ENCODE measurements at places on chromosomes 13 and 19.

DNA sequence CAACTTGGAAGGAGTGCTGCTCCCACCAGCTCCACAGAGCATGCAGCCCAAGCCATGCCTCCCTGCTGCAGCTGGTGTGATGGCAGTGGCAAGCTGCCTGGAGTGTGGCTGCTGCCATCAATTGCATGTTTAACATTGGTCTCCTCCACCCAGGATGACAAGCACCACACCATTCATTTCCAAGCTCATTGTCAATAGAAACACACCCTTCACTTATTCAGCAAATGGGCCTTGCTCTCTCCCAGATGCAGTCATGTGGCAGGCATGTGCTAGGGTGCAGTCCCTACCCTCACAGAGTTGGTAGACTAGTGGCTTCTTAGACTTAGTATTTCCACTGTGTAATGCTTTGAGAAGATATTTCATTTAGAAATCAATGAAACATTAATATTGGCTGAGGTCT is 70.8 kb upstream of the FGF14 start:
- DNase-seq = no peak

DNA sequence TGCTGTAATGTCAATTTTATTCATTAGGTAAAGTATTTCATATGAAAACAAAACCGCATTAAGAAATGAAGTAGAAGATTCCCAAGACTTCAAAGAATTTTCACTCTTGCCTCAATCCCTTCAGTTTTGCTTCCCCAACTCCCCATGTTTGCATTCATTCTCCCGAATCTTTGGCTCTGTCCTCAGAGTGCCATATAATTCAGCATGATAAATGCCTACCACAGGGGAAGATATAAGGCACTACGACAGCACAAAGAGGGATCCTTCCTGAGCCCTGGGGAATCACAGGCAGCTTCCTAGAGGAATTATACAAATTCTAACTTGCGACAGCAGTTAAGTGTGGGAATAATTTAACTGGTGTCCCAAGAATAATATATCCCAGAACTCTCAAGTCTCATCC is 68.5 kb downstream of the TSC22D1 start:
- DNase-seq = no peak

- no peak for DNase-seq
These were observed 64.8 kb downstream of the PEPD start for GRCh38 chr19:33456845-33457220.

DNA sequence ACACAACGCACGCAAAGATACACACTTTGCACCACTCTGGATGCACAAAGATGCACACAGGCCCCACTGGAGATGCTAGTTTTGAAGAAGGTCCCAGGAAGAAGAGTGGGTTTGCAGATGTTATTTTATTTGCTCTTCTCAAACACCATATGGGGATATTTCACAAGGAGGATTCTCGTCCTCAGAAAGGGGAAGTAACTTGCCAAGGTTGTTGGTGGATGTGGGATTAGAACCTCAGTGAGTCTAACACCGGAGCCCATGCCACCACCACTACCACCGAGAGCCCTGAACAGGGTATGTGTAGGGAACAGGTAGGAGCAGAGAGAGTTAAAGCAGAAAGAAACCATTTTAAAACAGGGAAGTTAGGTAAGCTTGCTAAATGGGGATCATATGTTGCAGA is 9.6 kb upstream of the CEACAM6 start:
- no peak for DNase-seq

GRCh38 chr19:37506387-37507166 is at the start of gene ZNF793:
ZNF793 (plus strand) TSS chr19:37506939; CDS start chr19:37523440, 16,501 bp downstream.
- DNase-seq = peak; percentile 84

DNA sequence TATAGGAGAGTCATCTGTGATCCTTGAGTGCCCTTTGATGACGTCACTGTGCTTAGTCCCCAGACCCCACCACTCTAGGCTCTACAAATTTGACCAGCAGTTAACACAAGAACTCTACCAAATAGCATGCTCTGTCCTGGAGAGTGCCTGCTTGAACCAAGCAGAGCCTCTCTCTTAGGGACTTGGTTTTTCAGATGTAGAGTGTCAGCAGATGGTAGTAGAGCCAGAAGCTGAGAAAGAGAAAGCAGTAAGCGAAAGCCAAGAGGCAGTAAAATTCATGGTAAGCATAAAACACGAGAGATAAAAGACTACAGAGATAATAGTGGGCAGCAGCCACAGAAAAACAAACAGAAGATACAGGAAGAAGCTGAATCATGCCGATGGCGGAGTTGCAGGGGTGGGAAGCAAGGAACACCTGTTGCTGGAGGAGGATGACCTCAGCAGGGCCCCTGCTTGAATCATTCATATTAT is 193.3 kb downstream of the SLC7A1 start:
- DNase-seq = no peak

- no peak for DNase-seq
These were observed 97.5 kb downstream of the MAB21L1 start for GRCh38 chr13:35378939-35379338.

GRCh38 chr13:27496536-27497273 is 46.3 kb upstream of the MTIF3 start:
- no peak for DNase-seq

DNA sequence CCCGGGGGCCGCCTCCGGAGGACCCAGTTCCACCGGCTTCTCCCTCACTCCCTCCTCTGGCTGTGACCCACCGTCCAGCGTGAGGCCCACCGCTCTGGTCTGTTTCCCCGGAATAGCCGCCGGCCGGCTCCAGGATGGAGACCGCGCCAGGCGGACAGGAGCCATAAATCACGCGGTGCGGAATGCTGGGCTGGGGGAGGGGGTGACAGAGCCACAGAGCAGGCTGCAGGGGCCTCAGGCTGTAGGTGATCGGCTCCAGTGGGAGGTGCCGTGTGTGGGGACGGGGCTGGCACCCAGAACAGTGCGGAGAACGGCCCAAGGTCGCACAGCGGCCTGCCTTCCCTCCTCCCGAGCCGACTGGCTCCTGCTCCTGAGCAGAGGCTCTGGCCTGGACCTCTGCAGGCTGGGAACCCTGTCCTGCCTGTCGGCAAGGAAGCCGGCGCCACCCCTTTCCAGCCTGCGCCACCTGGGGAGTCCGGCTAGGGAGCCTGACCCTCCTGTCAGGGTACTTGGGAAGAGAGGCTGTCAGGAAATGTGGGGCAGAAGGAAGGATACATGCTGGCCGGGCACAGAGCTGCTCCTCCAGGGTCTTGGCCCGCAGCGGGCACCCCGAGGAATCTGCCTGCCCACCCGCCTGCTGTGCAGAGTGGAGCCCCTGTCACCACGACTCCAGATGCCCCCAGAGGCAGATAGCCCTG is 8.3 kb downstream of the PIAS4 start:
- no peak for DNase-seq

- no peak for DNase-seq
These were observed 91.3 kb downstream of the ZMYM2 start for GRCh38 chr13:20049558-20050473.

- DNase-seq = no peak
These were observed 134.2 kb downstream of the FRY start for GRCh38 chr13:32165796-32166195.

GRCh38 chr19:10078329-10078728 is 7.8 kb upstream of the SHFL start:
- DNase-seq = no peak

GRCh38 chr19:40933025-40933424 is 51.0 kb upstream of the CYP2A7 start:
- no peak for DNase-seq

DNA sequence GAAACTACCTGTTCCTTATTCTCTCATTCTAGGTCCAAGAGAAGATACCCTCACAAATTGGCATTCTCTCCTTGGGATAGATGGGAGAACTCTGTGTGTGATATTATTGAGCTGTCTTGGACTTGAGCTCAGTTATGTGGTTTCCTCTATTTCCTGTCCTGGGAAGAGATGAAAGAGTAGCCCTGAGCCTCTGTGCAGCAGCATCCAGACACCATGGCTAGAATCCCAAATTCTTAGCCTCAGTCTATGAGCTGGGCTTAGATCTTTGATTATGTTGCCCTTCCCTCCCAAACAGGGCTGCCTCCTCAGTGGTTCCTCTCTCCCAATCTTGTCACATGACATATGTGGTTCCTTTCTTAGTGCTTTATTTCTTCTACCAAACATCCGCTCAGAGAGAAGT is 290.7 kb downstream of the SPRY2 start:
- no peak for DNase-seq

DNA sequence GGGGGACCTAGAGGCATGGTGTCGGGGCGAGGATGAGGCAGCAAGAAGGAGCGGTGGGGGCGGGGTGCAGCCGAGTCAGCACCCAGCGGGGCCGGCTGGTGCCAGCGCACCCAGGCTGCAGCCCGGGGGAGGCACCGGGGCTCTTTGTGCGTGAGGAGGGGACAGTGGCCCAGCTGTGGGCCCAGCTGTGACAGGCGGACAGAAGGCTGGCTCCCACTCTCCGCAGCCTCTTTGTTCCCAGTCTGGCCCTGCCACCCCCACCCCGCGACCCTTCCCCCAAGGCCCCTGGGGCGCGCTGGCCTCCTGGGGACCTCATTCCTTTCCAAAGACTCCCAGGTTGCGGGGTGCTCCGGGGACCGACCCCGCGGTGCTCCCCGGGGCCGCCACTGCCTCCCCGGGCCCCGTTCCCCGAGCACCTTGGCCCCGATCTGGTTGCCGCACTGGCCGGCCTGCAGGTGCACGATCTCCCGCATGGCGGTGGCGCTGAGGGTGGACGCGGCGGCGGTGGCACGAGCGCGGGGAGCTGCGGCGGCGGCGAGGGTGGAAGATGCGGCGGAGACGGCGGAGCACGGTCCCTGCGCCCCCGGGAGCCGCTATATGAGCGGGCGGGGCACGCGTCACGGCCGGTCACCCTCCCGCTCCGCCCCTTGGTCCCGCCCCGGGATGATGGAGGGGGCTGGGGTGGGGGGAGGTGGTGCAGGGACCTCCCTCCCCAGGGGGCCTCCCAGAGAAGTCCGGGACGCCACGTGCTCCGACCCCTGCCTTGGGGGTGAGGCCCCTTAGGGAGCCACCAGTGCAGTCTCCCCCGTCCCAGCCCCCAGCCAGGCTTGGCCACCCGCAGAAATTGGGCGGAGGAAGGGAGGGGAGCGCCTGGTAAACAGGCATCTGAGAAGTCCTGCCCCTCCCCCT is at the start of gene TUBB4A:
Gene TUBB4A, minus strand, starts transcription at position 570 of the 909 bp plus-strand sequence. Its CDS starts 97 bp downstream, at position 473.
- peak; percentile 89 for DNase-seq

DNA sequence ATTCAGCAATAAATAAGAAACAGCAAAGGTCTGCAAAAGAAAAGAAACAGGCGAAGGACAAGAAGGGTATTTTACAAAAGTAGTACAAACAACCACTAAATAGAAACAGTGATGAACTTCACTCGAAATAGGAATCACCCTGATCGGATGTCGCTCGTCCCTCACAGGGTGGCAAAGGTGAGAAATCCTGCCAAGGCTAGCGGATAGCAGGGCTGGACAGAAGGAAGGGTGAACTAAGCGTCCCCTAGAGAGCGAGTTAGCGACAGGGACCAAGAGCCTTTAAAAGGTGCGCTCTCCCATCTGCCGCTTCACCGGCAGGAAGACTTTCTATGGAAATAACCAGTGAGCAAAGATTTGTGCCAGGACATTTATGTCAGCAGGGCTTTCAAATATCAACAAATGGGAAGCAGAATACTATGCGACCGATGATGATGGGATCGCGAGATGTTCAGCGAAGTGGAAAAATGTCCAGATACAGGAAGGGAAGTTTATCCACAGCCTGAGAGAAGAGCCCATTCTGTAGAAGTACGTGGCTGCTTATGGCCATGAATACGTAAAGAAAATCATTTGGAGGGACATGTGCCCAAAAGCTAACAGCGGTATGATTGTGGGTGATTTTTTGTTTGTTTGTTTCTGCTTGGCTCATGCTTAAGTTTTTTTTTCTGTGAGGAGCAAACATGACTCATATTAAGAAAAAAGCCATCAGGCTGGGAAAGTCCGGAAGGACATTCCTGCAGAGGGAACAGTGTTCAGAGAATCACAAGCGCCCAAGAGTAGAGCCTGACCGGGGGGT is 18.9 kb downstream of the ELAVL1 start:
- no peak for DNase-seq

DNA sequence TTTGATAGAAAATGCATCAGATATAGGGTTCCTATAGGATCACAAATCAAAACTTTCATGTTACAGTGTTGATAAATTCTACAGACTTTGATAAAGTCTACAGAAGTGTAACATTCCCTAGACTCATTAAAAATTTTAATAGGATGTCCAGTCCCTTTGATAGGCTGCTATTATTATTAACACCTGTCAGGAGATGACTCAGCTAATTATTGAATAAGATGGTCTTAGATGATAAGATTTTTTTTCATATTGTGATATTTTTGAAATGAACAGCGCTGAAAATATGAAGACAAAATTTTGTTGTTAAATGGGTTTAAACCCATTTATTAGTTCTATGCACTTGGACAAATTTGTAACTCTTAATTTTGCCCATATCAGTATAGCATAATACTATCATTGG is 356.8 kb upstream of the SLITRK1 start:
- no peak for DNase-seq

GRCh38 chr19:19305696-19306095 is 14.6 kb downstream of the SUGP1 start:
- DNase-seq = no peak

- DNase-seq = peak; percentile 25
These were observed 18.1 kb downstream of the DHRS12 start for GRCh38 chr13:51785712-51786424.

DNA sequence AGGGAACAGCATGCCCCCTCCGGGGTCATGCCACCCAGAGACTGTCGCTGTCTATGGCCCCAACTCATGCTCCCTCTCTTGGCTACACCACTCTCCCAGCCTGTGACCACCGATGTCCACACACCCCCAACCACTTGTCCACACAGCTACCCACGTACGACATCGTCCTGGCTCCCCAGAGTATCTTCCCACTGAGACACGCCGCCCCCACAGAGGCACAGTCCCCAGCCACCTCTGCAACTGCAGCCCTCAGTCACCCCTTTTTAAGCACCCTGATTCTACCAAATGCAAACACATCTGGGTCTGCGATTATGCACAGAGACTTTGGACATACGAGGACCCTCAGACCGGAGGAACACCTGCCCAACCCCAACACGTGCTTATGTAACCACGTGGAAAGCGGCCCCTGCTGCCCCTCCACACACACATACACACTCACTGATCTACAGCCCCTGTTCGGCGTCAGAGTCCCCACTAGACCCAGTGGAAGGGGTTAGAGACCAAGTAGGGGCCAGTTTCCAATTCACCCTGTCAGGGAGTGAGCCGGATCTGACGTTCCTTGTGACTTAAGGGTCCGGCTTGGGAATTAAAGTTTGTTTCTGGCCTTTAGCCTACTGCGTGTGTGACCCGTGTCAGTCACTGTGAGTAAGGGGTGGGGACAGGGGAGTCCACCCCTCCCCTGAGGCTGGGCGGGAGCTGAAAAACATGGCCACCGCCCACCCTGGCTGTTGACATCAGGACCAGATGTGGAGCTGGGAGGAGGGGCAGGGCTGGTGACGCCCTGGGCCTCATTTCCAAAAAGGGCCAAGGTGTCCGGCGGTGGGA is 11.9 kb upstream of the AXL start:
- no peak for DNase-seq

- no peak for DNase-seq
These were observed 19.6 kb upstream of the C19orf33 start for GRCh38 chr19:38284422-38284821.

GRCh38 chr19:39199025-39199424 is 2.3 kb downstream of the NCCRP1 start:
- DNase-seq = peak; percentile 62

DNA sequence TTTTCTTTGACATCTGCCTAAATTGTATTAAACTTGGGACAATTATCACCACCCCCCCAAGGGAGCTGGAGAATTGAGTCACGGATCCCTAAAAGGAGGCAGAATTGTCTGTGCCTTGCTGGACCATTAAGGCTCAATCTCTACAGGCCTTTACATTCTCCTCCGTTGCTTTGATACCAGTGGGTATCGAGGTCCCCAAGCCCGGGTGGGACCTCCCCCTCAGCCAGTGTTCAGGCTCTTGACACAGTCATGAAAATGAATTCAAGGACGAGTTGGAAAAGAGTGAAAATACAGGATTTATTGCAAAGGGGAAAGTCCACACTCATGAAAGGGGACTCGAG is 5.6 kb downstream of the PPP1R15A start:
- no peak for DNase-seq

All from midbrain (tissue), 1 donor.